Tongue (tissue), 3 donors: ENCODE measurements at places on chromosomes 5 and 9. TPM values are rescaled to one million over a fixed set of nuclear protein-coding genes. Genes with fewer than 3 reads are reported as not detected.

DNA sequence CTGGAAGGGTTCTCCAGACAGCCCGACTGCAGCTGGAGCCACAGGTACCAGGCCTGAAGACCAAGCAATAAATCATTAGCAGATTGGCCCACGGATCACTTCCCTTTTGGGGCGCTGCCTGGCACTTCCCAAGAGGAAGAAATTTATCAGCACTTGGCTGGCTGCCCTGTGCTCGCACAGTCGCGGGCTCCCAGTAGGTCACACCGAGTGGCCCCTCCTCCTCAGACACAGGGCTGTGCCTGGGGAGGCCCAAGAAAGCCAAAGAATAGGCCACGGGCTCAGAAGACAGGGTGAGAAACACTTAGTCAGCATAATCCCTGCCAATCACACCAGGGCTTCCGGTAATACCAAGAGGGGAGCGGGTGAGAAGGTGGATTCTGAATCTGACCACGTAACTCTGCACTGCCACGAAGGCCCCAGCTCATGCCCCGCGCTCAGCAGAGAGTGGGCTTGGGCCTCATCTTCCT, 115.7 kb upstream of the MSX2 start:
- no peak for DNase-seq

GRCh38 chr5:100841358-100842076, 61.6 kb downstream of the ST8SIA4 start:
- no peak for DNase-seq

DNA sequence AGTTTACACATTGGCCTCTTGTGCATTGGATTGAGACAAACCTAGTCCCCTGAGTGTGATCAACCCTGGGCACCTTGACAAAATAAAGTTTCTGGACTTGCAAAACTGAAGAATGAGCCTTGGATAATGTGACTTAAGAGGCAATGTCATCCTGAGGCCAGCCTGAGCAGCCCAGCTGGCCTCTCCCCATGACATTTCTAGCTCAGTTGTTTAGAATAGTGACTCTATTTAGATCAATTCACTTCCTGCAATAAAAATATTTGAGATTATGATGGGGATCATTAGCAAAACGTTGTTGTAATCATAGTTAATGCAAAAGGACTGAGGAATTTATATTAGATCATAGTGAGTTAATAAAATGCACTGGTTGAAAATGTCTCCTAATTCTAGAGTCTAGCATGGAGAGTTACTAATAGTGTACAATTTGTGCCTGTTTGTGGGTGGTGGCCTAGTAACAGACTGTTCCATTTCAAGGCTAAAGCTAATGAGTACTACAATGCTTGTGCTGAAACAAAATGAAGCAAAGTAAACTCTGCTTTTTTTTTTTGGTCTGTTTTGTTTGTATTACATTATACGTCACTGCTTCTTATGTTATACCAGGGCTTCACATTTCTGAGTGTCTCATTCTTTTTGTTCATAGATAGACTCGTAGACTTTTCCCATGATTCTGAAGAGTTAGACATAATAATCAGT, 10.9 kb upstream of the RHOBTB3 start:
- DNase-seq: peak; percentile 27

DNA sequence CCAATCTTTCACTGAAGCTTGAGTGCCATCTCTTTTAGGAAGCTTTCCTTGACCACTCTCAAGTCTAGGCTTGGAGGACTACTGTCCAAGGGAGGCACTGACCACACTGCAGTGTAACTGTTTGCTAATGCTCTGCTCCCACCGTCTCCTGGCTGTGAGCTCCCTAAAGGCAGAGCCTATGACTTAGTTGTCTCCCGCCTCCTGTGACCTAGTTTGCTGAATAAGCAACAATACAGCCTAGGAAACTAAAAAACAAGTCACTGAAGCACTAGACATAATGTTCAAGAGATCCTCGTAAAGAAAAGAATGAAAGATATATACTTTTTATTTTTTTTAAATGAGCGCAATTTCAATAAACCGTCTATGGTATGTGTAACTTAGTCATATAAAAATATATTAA, 31.4 kb downstream of the LIX1 start:
- DNase-seq: no peak

- no peak for DNase-seq
These were observed 9.9 kb downstream of the SNCB start for GRCh38 chr5:176620333-176620981.

- DNase-seq: no peak
These were observed 600.7 kb upstream of the PTGER4 start for GRCh38 chr5:40078898-40079575.

- DNase-seq: no peak
These were observed 175.0 kb downstream of the CARTPT start for GRCh38 chr5:71894091-71894490.

- no peak for DNase-seq
These were observed 118.9 kb downstream of the LHX2 start for GRCh38 chr9:124130277-124131075.

GRCh38 chr5:125713109-125713805, 710.0 kb upstream of the GRAMD2B start:
- DNase-seq: no peak

- no peak for DNase-seq
These were observed 322.1 kb downstream of the DEPDC1B start for GRCh38 chr5:60377826-60378225.

- DNase-seq: no peak
These were observed 41.0 kb downstream of the CEP120 start for GRCh38 chr5:123382252-123382651.

DNA sequence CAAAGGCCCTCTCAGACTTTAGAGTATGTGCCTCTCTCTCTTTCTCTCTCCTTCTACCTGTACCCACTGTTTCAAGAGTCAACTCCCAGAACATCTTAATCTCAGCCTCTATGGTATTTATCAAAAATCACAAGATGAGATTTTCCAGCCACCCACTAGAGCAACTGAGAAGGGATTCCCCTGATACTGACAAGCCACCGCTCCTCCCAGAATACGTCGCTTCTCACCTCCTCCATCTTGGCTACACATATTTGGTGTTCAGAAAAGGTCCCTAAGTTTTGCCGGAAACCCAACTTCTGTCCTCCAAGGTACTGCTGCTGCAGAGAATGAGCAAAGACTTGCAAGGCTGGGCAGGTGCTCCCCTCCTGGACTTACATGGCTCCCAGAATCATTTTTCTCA, 6.1 kb downstream of the GARIN3 start:
- no peak for DNase-seq

- DNase-seq: no peak
These were observed 42.3 kb downstream of the NSUN2 start for GRCh38 chr5:6590581-6590980.

- DNase-seq: no peak
These were observed 25.1 kb downstream of the MACROH2A1 start for GRCh38 chr5:135373736-135374515.

DNA sequence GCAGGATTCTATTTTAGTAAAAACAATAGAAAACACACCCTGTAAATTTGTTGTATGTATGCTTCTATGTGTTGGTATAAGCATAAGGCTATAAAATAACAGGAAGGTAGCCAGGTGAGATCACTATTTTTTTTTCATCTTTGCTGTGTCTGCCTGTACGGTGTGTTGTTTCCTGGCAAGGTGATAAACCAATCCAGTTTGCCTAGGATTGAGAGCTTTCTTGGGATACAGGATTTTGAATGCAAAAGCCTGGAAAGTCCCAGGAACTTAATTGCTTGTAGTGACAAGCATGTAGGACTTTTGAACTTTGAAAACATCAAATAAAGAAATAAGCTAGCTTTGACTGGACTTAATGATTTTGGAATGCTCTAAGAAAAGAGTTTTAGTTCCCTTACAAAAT, 83.3 kb upstream of the RORB start:
- no peak for DNase-seq

- no peak for DNase-seq
These were observed 27.9 kb downstream of the CD274 start for GRCh38 chr9:5478206-5478605.

- peak; percentile 83 for DNase-seq
These were observed at the start of gene INSYN2B for GRCh38 chr5:169980418-169981053. INSYN2B (minus strand) TSS chr5:169980495; CDS start chr5:169883898, 96,597 bp downstream.

GRCh38 chr5:96348536-96348935, 84.5 kb downstream of the PCSK1 start:
- DNase-seq: no peak

- DNase-seq: no peak
These were observed 23.6 kb upstream of the FIBCD1 start for GRCh38 chr9:130962418-130963316.

GRCh38 chr5:3041001-3041400, 289.5 kb upstream of the IRX2 start:
- DNase-seq: peak; percentile 6

DNA sequence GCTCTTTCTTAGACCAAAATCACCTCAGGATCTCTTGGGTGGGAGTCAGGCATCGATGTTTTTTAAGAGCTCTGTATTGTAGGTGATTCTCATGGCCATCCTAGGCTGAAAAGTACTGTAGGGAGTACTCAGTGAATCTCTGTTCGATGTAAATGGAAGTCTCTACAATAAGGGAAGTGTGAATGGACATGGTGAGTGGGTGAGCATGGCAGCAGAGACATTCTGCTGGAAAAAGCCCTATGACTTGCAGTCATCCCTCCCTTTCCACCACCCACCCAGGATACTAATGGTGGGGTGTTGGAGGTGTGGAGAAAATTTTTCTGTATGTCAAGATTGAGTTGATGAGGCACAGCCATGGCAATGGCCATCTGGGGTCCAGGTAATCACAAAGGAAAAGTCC, 30.9 kb downstream of the ZNF366 start:
- DNase-seq: no peak

GRCh38 chr5:54229041-54229780, 81.2 kb downstream of the ARL15 start:
- DNase-seq: peak; percentile 83

GRCh38 chr9:95009459-95009858, 283.0 kb downstream of the AOPEP start:
- DNase-seq: peak; percentile 79

DNA sequence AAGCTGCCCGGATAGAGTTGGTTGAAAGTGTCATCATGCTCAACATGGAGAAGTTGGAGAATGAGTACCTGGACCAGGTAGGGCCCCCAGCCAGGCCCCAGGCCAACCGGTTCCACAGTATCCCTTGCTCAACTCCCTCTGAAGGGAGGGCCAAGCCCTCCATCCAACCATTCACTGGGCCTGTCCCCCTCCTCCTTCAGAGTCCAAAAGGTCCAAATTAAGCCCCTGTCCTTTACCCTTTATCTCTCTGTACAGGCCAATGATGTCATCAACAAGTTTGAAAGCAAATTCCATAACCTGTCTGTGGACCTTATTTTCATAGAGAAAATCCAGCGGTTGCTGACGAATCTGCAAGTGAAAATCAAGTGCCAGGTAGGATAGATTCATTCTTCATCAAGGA, 47.2 kb downstream of the CCDC180 start:
- DNase-seq: no peak

- no peak for DNase-seq
These were observed 138.6 kb downstream of the ARHGEF28 start for GRCh38 chr5:73764586-73764985.

DNA sequence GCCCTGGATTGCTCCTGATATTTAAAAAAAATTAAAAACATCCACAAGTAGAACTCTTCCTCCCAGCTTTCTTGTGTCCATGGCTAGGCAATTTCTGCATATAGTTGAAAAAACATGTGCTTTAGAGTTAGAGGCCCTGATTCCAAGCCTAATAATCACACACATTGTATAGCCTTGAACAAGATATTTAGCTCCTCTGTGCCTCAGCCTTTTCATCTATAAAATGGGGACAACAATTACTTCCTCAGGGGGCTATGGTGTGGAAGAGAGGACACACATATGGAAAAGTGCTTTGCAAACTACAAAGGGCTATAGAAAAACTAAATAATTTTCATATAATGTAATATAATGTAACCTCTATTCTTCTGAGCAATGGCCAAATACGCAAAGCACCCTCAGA, 23.0 kb upstream of the CDK5RAP2 start:
- no peak for DNase-seq

The TMOD1 gene
- 103 TPM for total RNA-seq

The LCN2 gene
- 19.7 TPM for total RNA-seq

The NEURL1B gene
- 46.1 TPM for total RNA-seq

The ZNF618 gene
- total RNA-seq: 10.8 TPM

The TRIM52 gene
- total RNA-seq: 8.0 TPM

The BASP1 gene
- 36.0 TPM for total RNA-seq

The C9 gene
- not detected for total RNA-seq

The GFRA3 gene
- 4.1 TPM for total RNA-seq

The CDKN2B-AS1 gene
- total RNA-seq: not detected

The LRRTM2 gene
- 0.51 TPM for total RNA-seq

The DOK3 gene
- total RNA-seq: 6.7 TPM

The IL7R gene
- total RNA-seq: 0.72 TPM

The PCDHB9 gene
- total RNA-seq: 1.7 TPM

The MARVELD2 gene
- total RNA-seq: 3.2 TPM

The TAL2 gene
- 8.6 TPM for total RNA-seq

The PDE8B gene
- 8.9 TPM for total RNA-seq

The GRM6 gene
- total RNA-seq: not detected
